Lung (tissue), 17 donors: ENCODE measurements at places on chromosomes 13 and 19. TPM values are rescaled to one million over a fixed set of nuclear protein-coding genes. Genes with fewer than 3 reads are reported as not detected.

RTBDN gene
- total RNA-seq, result not detected

DKKL1 gene
- 0.85 TPM for total RNA-seq

ATXN8OS gene
- not detected for total RNA-seq

RNF126 gene
- total RNA-seq, result 46.2 TPM

ZNF541 gene
- not detected for total RNA-seq

LRRC63 gene
- 0.83 TPM for total RNA-seq

CACNA1A gene
- 1.00 TPM for total RNA-seq

ELSPBP1 gene
- total RNA-seq, result not detected

CYP4F2 gene
- 0.43 TPM for total RNA-seq

GPC5 gene
- total RNA-seq, result 37.3 TPM

ELAVL3 gene
- total RNA-seq, result not detected

IGSF23 gene
- not detected for total RNA-seq

TMEM272 gene
- 0.55 TPM for total RNA-seq

HSH2D gene
- 5.5 TPM for total RNA-seq
